NCI-H1105 (cell line): ENCODE measurements at places on chromosomes 16 and 17.

DNA sequence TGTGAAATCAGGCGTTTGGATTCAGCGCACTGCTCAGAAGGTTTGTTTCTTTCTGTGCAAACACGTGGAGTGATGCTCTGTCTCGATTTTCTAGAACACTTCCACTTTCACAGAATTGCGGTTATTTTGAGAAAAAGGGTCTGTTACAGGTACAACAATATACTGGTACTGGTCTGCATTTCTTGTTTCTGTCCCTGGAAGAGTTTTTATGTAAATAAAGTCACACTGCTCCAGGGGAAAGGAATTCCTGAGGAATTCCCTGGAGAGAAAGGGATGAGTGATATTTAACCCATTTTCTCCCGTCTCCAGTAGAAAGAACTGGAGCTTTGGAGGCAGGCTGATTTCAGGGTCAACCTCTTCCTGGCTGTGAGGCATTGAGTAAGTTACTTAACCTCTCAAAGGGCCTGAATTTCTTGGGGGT is 16.2 kb upstream of the RMI2 start:
- DNase-seq = no peak

DNA sequence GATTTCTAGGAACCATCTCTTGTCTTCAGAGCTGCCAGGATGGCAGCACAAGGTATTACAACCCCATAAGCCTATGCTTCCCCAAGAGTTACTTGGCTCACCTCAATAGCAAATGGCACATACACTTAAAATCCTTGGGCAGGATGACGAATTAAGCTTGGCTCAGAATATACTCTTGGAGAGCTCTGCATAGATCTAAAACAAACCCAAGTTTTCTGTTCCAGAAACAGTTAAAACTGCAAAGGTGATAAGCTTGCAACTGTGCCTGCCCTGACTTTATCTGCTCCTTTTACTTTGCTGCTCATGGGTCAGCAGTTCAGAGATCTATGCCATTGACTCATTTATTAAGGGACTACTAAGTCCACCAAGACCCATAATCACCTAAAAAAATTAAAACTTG is 26.1 kb downstream of the XPO6 start:
- no peak for DNase-seq

GRCh38 chr17:57329380-57330214 is 73.3 kb downstream of the MSI2 start:
- no peak for DNase-seq

DNA sequence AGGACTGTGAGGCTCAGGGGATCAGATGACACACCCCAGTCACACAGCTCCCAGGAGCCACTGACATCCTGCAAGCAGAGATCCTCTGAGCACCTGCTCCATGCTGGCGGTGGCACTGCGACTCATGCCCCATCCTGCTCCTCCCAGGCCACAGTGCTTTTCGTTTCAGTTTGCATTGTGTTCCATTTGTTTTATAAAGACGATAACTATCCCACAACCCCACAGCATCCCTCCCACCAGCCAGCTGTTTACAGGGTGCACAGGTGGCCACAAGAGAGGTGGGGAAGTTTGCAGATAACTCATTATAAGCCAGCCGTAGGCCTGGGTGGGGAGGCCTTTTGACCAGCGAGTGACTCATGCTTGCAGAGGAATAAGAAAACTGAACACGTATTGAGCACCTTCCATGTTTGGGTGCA is 28.2 kb downstream of the BCO1 start:
- DNase-seq = no peak
